ENCODE measurements at places on chromosomes 16 and 17.

GRCh38 chr17:39972271-39972670, 8.3 kb upstream of the PSMD3 start:
- no peak for DNase-seq

GRCh38 chr17:7004398-7005253, 7.8 kb upstream of the RNASEK start:
- DNase-seq = peak; percentile 86

GRCh38 chr17:55606488-55606815, 95.2 kb upstream of the SMIM36 start:
- DNase-seq = no peak

DNA sequence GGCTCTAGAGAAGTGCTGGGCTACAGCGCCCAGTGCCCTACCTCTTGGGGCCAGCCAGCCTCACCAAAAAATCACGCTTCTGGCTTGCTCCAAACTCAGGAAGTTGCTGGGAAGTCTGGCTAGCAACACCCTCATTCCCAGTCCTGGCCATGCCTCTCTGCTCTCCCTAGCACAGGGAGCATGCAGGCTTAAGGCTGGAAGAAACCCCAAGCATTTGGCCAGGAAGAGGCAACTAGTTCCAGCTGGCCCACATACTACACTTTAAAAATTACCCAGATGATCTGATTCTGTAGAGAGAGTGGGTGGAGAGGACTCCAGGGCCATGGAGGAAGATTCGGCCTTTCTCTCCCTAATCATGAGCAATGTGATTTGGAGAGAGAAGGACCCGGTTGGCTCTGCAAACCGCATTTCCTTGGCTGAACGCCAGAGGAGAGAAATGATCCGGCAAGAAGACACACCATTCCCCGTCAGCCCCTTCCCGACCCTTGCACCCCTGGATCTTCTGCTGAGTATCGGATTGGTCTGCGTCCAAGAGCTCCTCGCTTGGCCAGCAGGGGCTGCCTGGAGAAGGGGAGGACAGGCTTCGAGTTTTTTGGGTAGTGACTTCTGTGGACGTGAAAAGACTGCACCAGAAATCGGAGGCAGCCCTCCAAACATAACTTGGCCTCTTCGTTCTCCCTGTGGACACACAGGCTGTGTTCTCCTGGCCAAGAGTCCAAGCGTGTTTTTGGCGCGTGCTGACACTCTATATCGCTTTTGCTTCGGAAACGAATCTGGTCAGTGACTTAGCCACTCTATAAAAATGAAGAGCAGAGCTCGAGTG, 406.3 kb downstream of the WWOX start:
- no peak for DNase-seq

GRCh38 chr17:20086416-20087076, 77.4 kb downstream of the SPECC1 start:
- DNase-seq = no peak

DNA sequence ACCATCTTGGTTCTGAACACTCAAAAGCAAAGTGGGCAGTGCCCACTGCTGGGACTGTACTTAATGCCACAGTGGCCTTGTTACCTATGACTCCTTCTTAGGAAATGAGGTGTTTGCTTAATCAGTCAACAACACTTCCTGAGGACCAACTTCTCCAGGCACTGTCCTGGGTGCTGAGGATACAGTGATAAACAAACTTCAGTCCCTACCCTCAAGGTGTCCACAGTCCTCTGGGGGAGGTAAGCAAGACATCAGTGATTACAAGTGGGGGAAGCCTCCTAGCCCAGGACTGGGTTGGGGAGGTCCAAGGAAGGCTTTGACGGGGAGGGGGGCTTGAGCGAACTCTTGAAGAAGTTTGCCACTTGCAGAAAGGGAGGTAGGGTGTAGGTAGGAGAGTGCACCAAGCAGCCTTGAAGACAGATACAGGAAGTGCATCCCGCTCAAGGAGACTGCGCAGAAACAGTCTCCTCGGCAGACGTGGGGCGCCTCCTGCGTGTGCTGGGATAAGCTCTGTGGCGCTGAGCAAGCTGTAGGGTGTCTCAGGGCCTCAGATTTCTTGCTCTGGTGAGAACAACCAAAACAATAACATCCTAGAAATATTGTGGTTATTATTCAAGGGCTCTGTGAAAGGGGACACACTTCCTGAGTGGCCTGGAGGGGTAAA, 2.6 kb upstream of the ABCC3 start:
- no peak for DNase-seq

All from CD4-positive, alpha-beta T cell treated with Interleukin-15 for 4 hours (primary cell).